ENCODE measurements at places on chromosomes 6 and 20. TPM values are rescaled to one million over a fixed set of nuclear protein-coding genes. Genes with fewer than 3 reads are reported as not detected.

- no peak for DNase-seq
- no peak overlapping the region for H3K4me3 ChIP-seq
- H3K27me3 ChIP-seq = no peaks in the 10 kb centered on the region
- no peaks in the 10 kb centered on the region for H3K36me3 ChIP-seq
- H3K27ac ChIP-seq = no peak overlapping the region
- no peaks in the 10 kb centered on the region for H3K4me1 ChIP-seq
Measured at GRCh38 chr6:43840490-43841218, 70.6 kb downstream of the VEGFA start.

GRCh38 chr20:62296724-62297448, 5.9 kb upstream of the ADRM1 start:
- peaks cover 5% of the 10 kb centered on the region for H3K4me1 ChIP-seq
- no peaks in the 10 kb centered on the region for H3K27me3 ChIP-seq
- no peak overlapping the region for H3K27ac ChIP-seq
- no peak for DNase-seq
- H3K36me3 ChIP-seq = peaks cover 55% of the 10 kb centered on the region

Gene GPSM3
- 0.71 TPM for total RNA-seq

Gene EYS
- 1.6 TPM for total RNA-seq

DNA sequence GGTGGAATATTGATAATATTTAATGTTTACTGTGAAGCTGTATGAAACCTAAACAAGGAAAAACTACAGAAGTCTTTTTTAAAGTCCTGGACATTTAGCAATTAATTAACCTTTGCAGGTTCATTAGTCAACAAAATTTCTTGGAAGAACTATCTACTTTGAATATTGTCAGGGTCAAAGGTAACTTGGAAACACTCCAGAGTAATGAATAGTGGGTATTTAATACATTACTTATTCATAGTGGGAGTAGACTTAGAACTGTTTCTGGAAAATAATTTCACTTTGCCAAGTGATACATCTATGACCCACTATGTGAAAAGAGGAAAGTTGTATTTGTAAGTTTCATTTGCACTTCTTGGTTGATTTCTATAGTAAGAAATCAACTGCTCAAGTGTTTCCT, 319.1 kb downstream of the TFAP2B start:
- no peak overlapping the region for H3K4me3 ChIP-seq
- H3K27ac ChIP-seq = no peak overlapping the region
- DNase-seq = no peak
- no peaks in the 10 kb centered on the region for H3K4me1 ChIP-seq
- no peaks in the 10 kb centered on the region for H3K36me3 ChIP-seq

Gene RIN2
- total RNA-seq = 23.9 TPM

DNA sequence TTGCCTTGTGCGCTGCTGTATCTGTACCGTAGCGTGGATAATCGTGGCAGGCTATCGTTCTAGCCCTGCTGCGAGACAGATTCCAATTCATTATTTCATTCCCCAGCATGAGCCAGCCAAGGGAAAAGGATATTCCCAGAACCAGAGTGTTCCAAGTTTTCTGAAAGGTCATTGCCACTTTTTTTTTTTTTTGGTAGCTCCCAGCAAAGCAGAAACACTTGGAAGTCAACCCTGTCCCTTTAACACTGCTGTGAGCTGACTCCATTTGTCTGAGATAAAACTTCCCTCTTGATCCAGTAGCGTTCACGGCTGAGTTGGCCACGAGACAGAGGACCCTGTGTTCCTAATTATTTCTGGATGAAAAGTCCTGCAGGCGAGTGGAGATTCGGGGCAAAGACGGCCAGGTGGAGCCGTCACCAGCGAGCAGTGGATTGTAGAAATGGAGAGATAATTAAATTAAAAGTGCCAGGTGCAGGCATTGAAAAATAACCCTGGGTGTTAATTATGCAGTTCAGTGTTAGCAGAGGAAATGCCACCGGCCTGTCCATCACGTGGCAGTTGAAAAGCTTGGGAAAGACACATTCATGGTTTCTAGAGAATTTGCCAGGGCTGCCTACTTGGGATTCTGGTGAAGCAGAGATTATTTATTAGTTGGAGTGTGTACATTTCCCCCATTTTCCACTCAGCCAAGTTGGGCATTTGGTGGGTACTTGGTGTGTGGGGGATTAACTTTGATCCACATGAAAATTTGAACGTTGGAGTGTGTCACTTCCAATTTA, 164.2 kb downstream of the SLC24A3 start:
- no peaks in the 10 kb centered on the region for H3K27me3 ChIP-seq
- H3K4me1 ChIP-seq = no peaks in the 10 kb centered on the region
- H3K36me3 ChIP-seq = no peaks in the 10 kb centered on the region
- H3K27ac ChIP-seq = no peak overlapping the region

Gene HLA-G
- total RNA-seq = not detected

DNA sequence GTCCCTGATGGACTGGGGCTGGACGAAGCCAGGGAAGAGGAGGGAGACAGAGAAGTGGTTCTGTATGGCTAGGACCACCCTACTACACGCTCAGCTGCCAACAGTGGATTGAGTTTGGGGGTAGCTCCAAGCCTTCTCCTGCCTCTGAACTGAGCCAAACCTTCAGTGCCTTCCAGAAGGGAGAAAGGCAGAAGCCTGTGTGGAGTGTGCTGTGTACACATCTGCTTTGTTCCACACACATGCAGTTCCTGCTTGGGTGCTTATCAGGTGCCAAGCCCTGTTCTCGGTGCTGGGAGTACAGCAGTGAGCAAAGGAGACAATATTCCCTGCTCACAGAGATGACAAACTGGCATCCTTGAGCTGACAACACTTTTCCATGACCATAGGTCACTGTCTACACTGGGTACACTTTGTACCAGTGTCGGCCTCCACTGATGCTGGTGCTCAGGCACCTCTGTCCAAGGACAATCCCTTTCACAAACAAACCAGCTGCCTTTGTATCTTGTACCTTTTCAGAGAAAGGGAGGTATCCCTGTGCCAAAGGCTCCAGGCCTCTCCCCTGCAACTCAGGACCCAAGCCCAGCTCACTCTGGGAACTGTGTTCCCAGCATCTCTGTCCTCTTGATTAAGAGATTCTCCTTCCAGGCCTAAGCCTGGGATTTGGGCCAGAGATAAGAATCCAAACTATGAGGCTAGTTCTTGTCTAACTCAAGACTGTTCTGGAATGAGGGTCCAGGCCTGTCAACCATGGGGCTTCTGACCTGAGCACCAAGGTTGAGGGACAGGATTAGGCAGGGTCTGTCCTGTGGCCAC, 11.3 kb upstream of the RBCK1 start:
- H3K27ac ChIP-seq = no peak overlapping the region
- H3K4me1 ChIP-seq = peaks cover 14% of the 10 kb centered on the region
- peaks cover 69% of the 10 kb centered on the region for H3K36me3 ChIP-seq
- no peaks in the 10 kb centered on the region for H3K27me3 ChIP-seq

Gene RIOK1
- total RNA-seq = 34.2 TPM

Gene SMIM29
- 25.7 TPM for total RNA-seq

- H3K27ac ChIP-seq = peak overlapping the region; percentile 96
- no peaks in the 10 kb centered on the region for H3K27me3 ChIP-seq
- DNase-seq = no peak
Measured at GRCh38 chr6:117601811-117602150, 530 bp downstream of the GOPC start.

DNA sequence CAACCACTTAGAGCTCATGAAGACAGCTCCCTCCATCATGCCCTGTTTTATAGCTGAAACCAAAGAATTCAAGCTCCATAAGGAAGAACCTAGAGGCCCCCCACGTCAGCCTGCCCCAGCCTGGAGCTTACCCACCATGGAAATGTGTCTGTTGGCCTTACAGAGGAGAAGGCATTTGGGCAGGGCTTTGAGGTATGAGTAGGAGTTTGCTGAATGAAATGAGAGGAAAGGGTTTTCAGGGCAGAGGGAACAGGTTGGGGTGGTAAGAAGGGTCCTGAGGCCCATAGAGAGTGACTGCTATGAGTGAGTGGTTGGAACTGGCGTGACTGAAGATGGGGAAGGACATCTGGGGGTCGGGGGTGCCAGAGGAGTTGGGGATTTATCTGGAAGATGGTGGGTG, 12.7 kb upstream of the GATA5 start:
- DNase-seq = no peak
- H3K27ac ChIP-seq = no peak overlapping the region
- no peaks in the 10 kb centered on the region for H3K4me1 ChIP-seq
- H3K36me3 ChIP-seq = no peaks in the 10 kb centered on the region

- no peak overlapping the region for H3K27ac ChIP-seq
- no peak overlapping the region for H3K4me3 ChIP-seq
- H3K4me1 ChIP-seq = no peaks in the 10 kb centered on the region
Measured at GRCh38 chr6:126131246-126131645, 144.9 kb downstream of the TRMT11 start.

- DNase-seq = no peak
- no peaks in the 10 kb centered on the region for H3K4me1 ChIP-seq
- H3K36me3 ChIP-seq = no peaks in the 10 kb centered on the region
- no peak overlapping the region for H3K4me3 ChIP-seq
- H3K27me3 ChIP-seq = no peaks in the 10 kb centered on the region
Measured at GRCh38 chr6:166068768-166069167, 98.9 kb downstream of the TBXT start.

DNA sequence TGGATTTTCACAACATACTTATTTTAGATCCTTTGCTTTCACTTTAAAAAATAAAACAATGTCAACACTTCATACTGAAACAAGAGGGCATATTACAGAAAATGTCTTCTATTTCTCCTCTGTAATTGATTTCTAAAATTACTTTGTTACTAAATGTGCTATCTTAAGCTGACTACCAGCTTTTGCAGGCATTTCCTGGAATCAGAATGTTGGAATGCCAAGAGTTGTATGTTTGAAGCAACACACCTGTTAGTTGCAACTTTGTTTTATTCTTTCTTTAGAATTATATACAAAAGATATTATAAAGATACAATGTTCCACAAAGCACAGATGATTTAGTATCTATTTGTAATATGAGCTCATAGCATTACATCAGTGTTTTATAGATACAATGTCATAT, 62.5 kb upstream of the TMEM170B start:
- no peaks in the 10 kb centered on the region for H3K36me3 ChIP-seq
- no peaks in the 10 kb centered on the region for H3K4me1 ChIP-seq
- H3K4me3 ChIP-seq = no peak overlapping the region
- DNase-seq = no peak
- no peak overlapping the region for H3K27ac ChIP-seq

GRCh38 chr6:159203304-159204005, 34.3 kb downstream of the FNDC1 start:
- no peak overlapping the region for H3K4me3 ChIP-seq
- H3K27me3 ChIP-seq = no peaks in the 10 kb centered on the region
- no peaks in the 10 kb centered on the region for H3K36me3 ChIP-seq
- peak; percentile 75 for DNase-seq
- H3K4me1 ChIP-seq = peaks cover 6% of the 10 kb centered on the region
- no peak overlapping the region for H3K27ac ChIP-seq

GRCh38 chr20:40265825-40266533, 423.1 kb downstream of the MAFB start:
- H3K27me3 ChIP-seq = no peaks in the 10 kb centered on the region
- DNase-seq = peak; percentile 75
- no peaks in the 10 kb centered on the region for H3K36me3 ChIP-seq
- no peak overlapping the region for H3K27ac ChIP-seq

DNA sequence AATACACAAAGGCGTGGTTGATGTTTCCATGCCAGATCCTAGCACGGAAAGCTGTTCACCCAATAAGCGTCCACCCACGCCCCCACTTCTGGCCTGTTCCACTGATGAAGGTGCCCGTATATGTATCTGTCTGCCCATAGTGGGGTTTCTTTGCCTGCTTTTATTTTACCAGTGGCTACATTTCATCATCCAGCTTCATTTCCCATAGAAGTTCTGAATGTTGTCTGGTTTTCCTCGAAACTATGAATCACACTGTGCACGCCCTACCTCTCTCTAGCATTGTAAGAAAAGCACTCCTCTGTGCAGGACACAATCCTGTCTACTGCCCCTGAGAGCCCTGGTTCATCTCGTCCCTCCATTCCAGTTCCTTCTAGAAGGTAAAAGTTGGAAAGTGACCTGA, 8.8 kb upstream of the CD93 start:
- peaks cover 38% of the 10 kb centered on the region for H3K4me1 ChIP-seq
- no peaks in the 10 kb centered on the region for H3K27me3 ChIP-seq
- H3K36me3 ChIP-seq = no peaks in the 10 kb centered on the region
- peak overlapping the region; percentile 84 for H3K27ac ChIP-seq
- peak overlapping the region; percentile 53 for H3K4me3 ChIP-seq
- peak; percentile 92 for DNase-seq

Gene PRR18
- not detected for total RNA-seq

DNA sequence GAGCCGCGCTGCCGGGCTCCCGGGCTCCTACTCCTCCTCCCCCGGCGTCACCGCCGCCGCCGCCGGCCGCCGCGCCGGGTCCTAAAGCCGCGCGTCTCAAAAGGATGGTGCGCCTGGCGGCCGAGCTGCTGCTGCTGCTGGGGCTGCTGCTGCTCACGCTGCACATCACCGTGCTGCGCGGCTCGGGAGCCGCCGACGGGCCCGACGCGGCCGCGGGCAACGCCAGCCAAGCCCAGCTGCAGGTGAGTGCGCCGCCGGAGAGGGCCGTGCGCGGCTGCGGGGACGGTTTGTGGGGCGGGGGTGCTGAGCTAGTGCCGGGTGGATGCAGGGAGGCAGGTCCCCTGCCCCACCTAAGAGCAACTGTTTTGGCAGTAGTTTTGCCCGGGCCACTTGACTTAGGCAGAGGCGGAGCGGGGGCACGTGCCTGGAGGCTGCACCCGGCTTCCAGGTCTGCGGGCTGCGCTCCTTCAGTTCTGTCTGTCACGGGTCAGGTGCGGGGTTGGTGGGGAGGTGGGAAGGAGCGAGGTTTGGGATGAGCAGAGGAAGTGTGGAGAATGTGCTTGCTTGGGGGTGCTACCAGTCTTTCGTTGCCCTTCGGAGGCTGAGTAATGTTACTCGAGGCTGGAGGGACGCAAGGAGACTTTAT, 722 bp downstream of the ISM1 start:
- DNase-seq = peak; percentile 69
- H3K36me3 ChIP-seq = no peaks in the 10 kb centered on the region
- no peaks in the 10 kb centered on the region for H3K27me3 ChIP-seq
- H3K4me3 ChIP-seq = peak overlapping the region; percentile 78
- peaks cover 6% of the 10 kb centered on the region for H3K4me1 ChIP-seq

- H3K27ac ChIP-seq = no peak overlapping the region
- H3K4me3 ChIP-seq = no peak overlapping the region
- no peaks in the 10 kb centered on the region for H3K27me3 ChIP-seq
- H3K36me3 ChIP-seq = peaks cover 5% of the 10 kb centered on the region
- peak; percentile 21 for DNase-seq
Measured at GRCh38 chr6:2973676-2974075, 2.3 kb upstream of the SERPINB6 start.

Gene SLC2A10
- not detected for total RNA-seq

DNA sequence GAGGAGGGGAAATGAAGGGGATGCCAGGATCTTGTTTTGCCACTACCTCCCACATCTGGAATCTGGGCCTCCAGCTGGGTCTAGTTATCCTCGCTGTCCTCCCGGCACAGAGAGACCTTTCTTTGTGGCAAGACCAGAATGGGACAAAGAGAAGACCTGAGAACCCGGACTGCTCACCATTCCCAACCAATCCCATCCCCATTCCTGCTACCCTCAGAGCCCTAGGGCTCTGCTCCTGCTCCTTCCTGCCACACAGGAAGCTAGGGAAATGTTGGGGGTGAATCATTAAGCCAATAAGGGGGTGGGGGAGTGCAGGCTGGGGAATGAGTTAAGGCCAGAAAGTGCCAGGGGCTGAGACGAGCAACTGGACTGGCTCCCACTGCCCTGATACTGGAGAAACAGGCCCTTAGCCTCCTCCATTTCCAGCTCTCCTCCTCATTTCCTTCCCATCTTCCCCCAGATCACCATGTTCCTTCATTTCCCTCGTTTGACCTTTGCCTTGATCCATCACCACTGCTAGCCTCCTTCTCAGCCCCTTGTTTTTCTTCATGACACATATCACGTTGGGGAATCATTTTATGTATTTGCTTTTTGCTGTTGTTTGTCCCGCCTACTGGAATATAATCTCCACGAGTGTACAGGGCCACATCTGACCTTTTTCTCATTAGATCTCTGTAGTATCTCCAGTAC, 4.6 kb upstream of the IER3 start:
- H3K36me3 ChIP-seq = peaks cover 6% of the 10 kb centered on the region
- DNase-seq = peak; percentile 89
- no peaks in the 10 kb centered on the region for H3K27me3 ChIP-seq
- peaks cover 64% of the 10 kb centered on the region for H3K4me1 ChIP-seq
- no peak overlapping the region for H3K4me3 ChIP-seq
